IPS DF 6.9 (cell line): ENCODE measurements at places on chromosomes 2 and 18.

DNA sequence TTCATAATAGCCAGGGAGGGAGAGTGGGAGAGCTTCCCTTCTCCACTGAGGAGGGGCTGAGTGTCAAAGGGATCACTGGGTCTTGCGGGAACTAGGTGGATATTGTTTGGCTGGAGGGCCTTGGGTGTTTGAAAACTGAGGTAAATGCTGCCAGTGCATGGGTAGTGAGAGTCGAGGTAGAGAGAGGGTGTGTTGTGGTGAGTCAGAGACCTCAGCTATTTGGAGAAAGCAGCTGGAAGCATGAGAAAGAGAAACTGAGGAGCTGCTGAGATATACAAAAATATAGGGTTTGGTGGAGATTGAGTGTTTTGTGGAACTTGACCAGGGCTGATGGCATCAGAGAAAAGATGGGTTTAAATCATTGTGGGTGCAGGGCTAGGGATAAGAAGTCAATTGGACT is 127.0 kb upstream of the CCDC195 start:
- DNase-seq: no peak

DNA sequence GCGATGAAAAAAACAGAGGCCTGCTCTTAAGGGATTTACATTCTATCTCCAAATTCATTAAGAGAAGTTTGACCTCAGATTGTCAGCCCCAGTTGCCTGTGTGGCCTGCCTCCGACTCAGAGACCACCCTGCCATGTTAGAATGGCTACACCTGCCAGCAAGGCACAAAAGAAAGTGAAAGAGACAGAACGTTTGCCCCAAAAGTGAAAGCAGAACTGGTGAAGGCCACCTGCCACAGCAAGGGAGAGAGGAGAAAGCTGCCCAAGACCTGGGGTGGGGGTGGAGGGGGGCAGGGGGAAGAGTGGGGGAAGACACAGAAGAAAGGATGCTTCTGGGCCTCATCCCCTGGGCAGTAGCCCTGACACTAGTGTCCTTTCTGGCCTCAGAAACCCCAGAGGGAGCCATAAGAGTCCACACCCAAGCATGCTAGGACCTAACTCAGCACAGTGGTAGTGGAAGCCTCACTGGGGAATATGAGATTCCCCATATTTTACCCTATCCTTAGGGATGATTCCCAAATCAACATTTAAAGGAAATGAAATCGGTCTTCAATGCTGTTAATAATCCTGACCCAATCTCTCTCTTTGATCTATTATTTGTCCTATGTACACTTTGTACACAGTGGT is 389.7 kb downstream of the TXNL1 start:
- no peak for DNase-seq

DNA sequence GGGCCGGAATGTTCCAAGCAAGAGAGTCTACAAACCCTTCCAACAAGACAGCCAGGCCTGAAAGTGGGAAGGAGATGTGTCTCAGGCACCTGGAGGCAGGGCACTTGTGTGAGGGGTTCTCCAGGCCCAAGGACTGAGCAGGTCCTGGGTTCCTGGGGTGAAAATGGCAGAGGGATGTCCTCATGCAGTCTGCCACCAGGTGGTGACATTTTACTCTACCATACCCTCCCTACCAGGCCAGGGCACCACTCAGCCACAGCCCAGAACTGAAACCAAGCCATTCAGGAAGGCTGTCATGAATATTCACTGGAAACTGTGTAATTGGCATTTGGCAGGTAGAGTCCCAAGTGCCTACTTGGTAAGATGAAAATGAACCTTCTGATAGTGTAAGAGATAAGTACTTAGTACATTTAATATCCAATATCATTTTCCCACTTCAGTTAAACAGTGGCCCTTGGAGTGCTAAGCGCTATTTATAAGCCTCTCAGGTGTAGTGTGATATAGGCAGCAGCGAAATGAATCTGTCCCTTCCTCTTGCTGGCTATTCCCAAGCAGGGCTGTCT is 185.1 kb downstream of the MYO5B start:
- DNase-seq: peak; percentile 25

GRCh38 chr2:11744631-11745394 is 1.6 kb upstream of the LPIN1 start:
- no peak for DNase-seq

DNA sequence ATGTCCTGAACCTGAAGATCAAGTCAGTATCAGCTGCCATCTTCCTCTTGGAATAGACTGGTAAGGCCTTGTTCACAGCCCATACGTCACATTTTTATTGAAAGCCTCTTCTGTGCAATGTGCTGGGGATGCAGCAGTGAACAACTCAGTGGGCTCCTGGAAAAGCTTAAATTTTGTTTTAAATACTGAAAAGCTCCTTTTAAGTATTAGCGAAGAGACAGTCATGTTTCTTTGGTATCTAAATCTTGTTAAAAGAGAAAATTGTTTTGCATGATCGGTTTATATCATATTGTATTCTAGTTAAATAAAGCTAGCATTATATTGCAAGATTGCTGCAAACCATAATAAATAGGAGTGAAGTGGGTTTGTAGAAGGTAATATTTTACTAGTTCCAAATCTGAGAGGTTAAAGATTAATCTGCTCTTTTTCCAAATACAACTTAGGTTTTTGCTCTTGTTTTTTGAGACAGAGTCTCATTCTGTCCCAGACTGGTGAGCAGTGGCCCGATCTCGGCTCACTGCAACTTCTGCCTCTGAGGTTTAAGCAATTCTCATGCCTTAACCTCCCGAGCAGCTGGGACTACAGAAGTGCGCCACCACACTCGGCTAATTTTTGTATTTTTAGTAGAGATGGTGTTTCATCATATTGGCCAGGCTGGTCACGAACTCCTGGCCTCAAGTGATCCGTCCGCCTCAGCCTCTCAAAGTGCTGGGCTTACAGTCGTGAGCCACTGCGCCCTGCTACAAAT is 1.6 kb upstream of the RMDN2 start:
- DNase-seq: no peak
